Left kidney (tissue), 8 donors: ENCODE measurements at places on chromosomes 3 and 15.
A peak's percentile ranks its signal among the peaks of the same experiment; 100 is the strongest.

DNA sequence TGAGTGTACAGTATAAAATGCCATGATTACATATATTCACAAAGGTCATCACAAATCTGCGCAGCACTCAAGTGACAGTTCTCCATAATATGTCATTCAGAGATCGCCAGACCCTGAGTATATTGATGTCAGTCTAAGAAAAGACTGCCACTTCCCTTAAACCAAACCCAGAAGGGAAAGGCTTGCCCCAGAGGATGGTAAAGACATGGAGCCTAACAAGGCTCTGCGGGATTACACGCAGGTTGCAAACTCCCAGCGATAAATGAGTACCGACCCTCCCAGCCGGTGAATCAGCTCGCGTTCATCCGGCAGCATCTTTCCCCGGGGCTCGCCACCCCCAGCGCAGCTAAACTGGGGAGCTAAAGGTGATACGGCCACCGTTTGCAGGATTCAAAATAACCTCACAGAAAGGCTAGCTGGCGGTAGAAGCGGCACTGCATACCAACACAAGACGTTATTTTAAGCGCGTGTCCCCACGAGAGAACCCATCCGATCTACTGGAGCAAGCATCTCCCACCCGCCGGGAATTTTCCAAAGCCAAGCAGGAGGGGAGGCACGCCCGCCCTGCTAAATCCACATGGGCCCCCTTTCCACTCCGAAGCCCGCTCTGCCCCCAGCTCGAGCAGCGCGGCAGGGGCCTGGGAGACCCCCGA is 643 bp downstream of the MYO5A start:
- peak; percentile 35 for DNase-seq

- no peak for DNase-seq
These were observed 2.8 kb upstream of the MESD start for GRCh38 chr15:80992441-80992840.

DNA sequence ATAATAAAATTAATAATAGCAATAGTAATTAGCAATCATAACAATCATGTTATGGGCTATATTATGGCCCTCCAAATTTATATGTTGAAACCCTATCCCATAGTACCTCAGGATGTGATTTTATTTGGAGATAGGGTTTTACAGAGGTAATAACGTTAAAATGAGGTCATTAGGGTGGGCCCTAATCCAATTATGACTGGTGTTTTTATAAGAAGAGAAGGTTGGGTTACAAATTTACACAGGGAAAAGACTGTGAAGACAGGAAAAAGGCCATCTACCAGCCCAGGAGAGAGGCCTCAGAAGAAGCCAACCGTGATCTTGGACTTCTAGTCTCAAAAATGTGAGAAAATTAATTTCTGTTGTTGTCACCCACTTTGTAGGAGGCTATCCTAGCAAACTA is 353.1 kb downstream of the CHL1 start:
- DNase-seq = no peak

- DNase-seq = no peak
These were observed 24.5 kb upstream of the EBLN2 start for GRCh38 chr3:73036694-73037591.

GRCh38 chr15:45546789-45547188 is 24.2 kb upstream of the SLC30A4 start:
- DNase-seq = no peak

DNA sequence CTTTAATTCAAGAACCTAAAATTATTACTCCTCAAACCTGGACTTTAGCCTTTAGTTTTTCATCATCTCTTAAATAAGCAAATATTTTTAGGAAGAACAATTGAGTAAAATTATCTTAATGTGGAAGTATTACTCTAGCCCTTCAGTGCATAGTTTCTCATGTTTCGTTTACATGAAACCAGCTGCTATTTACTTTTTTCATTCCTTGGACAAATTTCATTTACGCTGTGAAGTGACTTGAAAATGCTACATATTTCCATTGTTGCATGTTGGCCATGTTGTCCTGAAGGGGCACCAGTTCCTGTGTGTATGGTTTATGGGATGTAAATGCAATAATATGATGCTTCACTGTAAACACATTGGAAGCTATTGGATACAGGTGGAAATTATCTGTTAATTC is 49.9 kb downstream of the SLC25A26 start:
- no peak for DNase-seq

DNA sequence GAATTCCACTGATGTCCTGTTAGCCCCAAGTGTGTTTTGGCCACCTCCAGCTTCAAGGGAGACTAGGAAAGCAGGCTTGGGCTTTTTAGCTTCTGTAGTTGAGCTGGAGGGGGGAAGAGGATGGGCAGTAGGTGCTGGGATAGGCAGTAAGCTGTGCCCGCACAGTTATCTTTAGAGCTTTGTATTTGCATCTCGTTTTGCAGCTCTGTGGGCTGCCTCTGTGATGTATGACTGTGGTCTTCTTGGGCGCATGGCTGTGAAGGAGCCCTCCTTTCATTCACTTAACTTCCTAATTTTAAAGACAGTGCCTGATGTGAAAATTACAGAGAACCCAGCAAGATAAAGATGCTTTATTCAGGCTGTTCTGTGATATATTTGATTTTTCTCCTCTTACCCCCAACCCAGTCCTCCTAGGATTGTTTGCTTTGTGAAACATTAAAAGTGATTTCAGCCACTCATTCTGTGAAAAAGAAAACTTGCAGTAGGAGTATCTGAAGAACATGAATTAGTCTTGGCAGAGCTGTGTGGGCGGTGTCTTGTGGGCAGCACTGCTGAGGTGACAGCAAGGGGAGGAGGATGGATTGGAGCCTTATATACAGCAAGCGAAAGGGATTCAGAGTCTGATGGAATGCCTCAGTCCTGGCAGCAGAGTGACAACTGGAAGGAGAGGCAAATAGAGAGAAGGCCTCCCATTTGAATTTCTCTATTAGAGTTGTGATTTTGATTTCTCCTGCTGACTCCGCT is 74.3 kb downstream of the LARS2 start:
- DNase-seq = no peak

- peak; percentile 73 for DNase-seq
These were observed 41.6 kb downstream of the WNT5A start for GRCh38 chr3:55445551-55445950.

DNA sequence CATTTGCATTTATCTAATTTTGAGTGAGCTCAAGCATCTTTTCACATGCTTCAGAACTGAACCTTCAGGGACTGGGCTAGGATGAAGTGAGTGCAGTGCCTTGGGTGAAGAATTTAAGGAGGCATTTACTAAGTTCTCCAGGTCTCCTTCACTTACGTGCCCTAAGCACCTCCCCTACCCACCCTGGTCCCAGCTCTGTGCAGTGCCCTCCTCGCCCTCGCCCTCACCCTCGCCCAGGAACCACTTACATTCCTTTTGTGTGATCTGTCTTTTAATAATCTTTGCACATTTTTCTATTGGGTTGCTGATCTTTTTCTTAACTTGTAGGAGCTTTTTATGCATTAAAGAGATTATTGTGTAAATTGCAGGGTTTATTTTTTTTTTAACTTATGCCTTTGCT is 322.6 kb downstream of the THSD4 start:
- no peak for DNase-seq

GRCh38 chr3:76372497-76372896 is 587.1 kb upstream of the ZNF717 start:
- no peak for DNase-seq

- peak; percentile 41 for DNase-seq
These were observed 30.4 kb downstream of the NXPE3 start for GRCh38 chr3:101809178-101810021.

- no peak for DNase-seq
These were observed 856 bp downstream of the ABCF3 start for GRCh38 chr3:184186902-184187207.

DNA sequence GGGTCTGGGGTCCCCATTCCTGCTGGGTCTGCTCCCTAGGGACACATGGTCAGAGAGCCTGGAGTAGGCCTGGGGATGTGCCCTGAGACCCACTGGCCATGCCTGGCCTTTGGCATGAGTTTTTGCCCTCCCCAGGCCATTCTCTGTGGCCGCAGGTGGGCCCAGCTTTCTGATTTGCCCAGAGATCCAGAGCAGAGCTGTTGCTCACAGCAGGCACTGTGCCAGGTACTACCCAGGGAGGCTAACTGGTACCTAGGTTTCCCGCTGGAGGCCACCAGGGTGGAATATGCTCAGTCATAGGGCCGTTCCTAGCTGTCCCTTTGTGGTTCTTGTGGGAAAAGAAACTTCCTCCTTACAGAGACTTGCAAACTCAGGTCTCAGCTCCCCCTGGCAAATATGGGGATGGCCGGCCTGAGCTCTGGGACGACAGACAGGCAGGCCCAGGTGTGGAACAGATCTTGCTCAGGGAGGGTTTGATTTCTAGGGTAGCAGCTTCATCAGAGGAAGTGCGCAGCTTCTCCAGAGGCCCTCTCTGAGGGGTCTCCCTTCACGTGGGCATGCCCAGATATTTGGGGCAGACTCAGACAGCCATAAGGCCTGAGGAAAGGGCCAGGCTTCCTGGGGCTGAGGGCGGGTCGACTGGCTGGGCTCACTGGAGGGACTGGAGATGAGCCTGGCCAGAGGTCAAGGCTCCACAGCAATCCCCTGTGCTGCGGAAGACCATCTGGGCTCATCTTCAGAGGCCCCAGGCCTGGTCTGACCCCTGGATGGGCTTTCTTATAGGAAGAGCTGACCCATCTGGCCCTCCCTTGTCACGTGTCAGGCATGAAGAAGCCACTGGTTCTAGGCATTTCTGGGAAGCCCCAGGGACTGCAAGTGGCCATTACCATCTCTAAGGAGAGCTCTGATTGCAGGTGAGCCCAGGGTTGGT is 28.0 kb downstream of the ACAA1 start:
- no peak for DNase-seq
